ENCODE measurements at places on chromosomes 1 and 21.

DNA sequence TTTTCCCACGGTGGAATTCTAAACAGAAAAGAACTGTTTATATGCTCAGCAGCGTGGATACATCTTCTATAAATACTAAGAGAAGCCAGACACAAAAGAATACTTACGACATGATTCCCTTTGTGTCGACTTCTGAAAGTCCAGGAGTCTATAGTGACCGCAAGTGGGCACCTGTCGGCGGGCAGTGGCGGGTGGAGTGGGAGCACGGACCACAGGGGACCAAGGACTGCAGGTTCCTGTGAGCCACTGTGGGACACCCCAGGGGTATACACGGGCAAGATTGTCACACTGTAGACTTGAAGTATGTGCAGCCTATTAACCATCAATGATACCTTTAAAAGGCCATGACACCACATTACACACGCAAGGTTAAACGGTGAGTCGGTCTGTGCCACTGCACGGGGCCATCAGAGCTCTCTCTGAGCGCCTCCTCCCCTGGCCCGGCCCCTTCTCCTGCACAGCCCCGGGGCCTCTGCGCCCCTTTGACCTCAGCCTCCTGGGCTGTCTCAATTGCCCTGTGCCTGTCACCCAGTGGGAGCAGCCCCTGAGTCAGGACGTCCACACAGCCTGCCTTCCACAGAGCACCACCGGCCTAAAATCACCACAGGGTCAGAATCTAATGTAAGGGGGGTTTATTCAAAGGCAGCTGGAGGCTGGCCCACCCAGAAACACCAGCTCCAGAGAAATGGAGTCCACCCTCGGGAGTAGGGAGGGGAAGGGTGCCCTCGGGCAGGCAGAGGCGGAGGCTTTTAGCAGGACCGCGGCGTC, 90.0 kb upstream of the COL6A1 start:
- no peak for DNase-seq

- no peak for DNase-seq
These were observed 7.8 kb upstream of the ARTN start for GRCh38 chr1:43925846-43926245.

DNA sequence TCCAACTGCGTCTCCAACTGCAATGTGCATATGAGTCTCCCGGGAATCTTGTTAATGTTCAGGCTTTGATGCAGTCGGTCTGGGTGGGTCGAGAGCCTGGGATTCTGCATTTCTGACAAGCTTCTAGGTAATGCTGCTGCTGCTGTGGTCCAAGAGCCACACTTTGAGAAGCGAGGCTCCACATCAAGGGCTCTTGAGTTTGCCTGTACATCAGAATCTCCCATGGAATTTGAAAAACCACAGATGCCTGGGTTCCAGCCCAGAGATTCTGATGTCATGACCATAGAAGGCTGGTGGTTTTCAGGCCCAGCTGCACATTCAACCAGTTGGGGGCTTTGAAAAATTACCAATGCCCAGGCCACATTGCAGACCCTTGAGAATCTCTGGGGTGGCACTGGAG, 93.9 kb upstream of the TARDBP start:
- DNase-seq, result peak; percentile 35

- no peak for DNase-seq
These were observed 1.2 kb upstream of the LAD1 start for GRCh38 chr1:201400212-201400851.
